DMS79 treated with DMSO at 0.1 percent for 48 hours (cell line): ENCODE measurements at places on chromosomes 11 and 22.

GRCh38 chr11:91081440-91082043, 858.7 kb upstream of the CHORDC1 start:
- DNase-seq, result no peak

- no peak for DNase-seq
These were observed 87.0 kb upstream of the BLID start for GRCh38 chr11:122202951-122203456.

DNA sequence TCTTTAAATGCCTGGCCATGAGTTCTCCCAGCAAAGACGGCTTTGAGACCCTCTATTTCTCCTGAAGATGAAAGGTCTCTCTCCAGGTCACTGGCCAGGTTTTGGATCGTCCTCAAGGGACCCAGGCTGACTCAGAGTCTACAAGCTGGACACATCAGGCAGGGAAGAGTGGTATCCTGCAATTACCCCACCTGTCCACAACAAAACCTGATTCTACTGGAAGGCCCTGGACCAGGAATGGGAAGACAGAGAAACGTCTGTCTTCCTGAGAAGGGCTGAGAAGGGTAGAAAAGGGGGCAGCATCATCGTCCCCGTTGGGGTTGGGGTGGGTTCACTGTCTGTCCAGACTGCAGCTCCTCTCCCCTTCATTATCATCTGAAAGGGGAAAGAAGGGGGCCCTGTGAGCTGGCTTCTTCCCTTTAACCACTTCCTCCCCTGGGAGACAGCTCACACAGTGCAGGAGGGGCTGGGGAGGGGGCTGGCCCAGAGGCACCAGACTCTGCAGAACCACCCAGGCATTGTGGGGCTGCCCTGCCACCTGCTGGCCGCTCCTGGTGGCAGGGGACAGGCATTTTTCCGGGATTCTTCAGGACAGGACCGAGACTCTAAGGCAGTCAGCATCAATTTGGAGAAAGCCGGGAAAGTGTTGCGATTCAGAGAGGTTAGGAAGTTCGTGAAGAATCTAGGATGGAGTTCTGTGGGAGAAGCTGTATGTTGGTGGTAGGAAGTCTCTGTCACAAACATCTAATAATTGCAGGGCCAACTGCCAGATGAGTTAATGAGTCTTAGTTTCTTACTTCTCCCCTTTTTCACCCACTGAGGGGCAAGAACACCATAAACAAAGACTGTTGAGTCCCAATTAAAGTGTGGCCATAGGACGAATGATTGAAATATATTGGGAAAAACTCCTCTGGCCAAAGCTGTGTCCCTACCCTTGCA, 57.6 kb downstream of the SYN3 start:
- DNase-seq, result no peak

- DNase-seq, result no peak
These were observed at the start of gene TRIM34 for GRCh38 chr11:5624489-5625279. TRIM34 (plus strand) TSS chr11:5625001; CDS start chr11:5632332, 7,331 bp downstream.

GRCh38 chr11:128719556-128719824, 25.6 kb downstream of the FLI1 start:
- no peak for DNase-seq

DNA sequence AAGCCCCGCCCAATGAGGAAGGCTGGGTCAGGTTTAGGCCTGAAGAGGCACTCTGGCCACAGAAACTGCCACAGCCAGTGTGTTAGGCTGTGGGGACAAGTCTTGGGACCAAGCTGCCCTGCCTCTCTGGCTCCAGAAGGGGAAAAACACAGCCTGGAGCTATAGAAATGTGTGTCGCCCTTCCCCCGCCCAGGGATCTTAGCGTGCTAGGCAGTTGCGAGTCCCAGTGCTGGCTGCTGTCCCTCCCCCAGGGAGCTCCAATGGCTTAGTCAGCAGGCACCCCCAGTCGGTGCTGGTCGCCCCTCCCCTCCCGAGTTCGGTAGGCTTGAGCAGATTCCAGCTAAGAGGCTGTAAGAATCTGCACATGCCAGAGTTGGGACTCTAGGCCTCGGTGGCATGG, 99.5 kb upstream of the API5 start:
- no peak for DNase-seq

GRCh38 chr22:40720538-40721256, 41.4 kb downstream of the MCHR1 start:
- no peak for DNase-seq

- DNase-seq, result no peak
These were observed 28.6 kb downstream of the PRCP start for GRCh38 chr11:82871646-82872045.

- DNase-seq, result no peak
These were observed 6.3 kb upstream of the GAL start for GRCh38 chr11:68678031-68678441.

DNA sequence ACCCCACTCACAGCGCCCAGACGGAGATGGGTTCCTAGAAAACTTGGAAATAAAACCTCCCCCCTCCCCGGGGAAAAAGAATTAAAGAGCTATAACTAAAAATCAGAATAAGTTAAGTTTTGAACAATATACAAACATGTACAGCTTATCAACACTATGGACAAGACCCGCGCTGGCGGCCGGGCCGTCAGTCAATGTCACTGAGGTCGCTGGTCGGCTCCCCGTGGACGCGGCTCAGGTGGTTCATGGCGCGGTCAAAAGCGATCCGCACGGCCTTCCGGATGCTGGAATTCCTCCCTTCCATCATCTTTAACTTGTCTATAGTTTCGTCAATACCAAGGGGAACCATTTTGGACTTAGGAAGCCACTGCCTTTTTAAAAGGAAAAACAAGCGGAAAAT, 53.6 kb downstream of the BRD1 start:
- no peak for DNase-seq

DNA sequence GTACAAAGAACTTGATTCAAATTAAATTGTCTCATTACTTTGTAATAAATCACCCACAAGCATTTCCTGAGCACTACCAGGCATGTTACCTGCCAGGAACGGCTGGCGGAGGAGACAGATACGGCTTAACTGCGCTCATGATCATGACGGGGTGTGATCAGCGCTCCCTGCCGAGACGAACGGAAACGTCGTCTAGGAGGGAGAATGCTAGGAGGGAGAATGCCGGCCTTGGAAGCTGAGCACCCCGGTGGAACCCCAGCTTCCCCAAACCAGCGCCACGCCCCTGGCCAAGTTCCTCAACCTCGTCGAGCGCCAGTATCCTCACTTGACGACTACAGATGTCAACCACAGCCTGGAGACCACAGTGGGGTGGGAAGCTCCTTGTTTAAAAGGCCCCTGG, 272.8 kb downstream of the CTTN start:
- DNase-seq, result no peak
